ENCODE measurements at places on chromosomes 13 and 19. TPM values are rescaled to one million over a fixed set of nuclear protein-coding genes. Genes with fewer than 3 reads are reported as not detected.

Gene ATP4A
- polyA plus RNA-seq: not detected

Gene KLK14
- not detected for polyA plus RNA-seq

Gene CBARP
- polyA plus RNA-seq: 0.26 TPM

Gene MLLT1
- polyA plus RNA-seq: 1.8 TPM

Gene ATXN8OS
- polyA plus RNA-seq: 15.0 TPM

Gene ZNF154
- polyA plus RNA-seq: 1.8 TPM

Gene SBSN
- polyA plus RNA-seq: not detected

Gene ASF1B
- polyA plus RNA-seq: not detected

Gene SIGLEC11
- polyA plus RNA-seq: not detected

Gene DENND1C
- polyA plus RNA-seq: not detected

Gene TMEM255B
- 1.4 TPM for polyA plus RNA-seq

Gene ZNF491
- 2.3 TPM for polyA plus RNA-seq

Gene CGB5
- polyA plus RNA-seq: not detected

Gene FXYD1
- polyA plus RNA-seq: 6.4 TPM

Gene WDR18
- 7.9 TPM for polyA plus RNA-seq

Gene DCT
- polyA plus RNA-seq: 0.04 TPM

Gene MCEMP1
- not detected for polyA plus RNA-seq

Gene PDX1
- polyA plus RNA-seq: not detected

Gene GFY
- 0.67 TPM for polyA plus RNA-seq

Gene TPTE2
- not detected for polyA plus RNA-seq
